Keratinocyte (primary cell): ENCODE measurements at places on chromosomes 3 and 15.
A peak's percentile ranks its signal among the peaks of the same experiment; 100 is the strongest.

GRCh38 chr15:55588070-55588814, at the start of gene PYGO1:
Gene PYGO1 (minus strand): TSS chr15:55588345. CDS start chr15:55587883, 462 bp downstream.
- H3K4me3 ChIP-seq, result peak within 1 kb of the TSS; percentile 67
- peaks cover 8% of the 10 kb centered on the region for H3K27me3 ChIP-seq
- no peak within 1 kb of the TSS for H3K27ac ChIP-seq
- no peaks in the 10 kb centered on the region for H3K36me3 ChIP-seq

- no peak for DNase-seq
- H3K4me1 ChIP-seq, result peaks cover 6% of the 10 kb centered on the region
- H3K36me3 ChIP-seq, result peaks cover 1% of the 10 kb centered on the region
- no peaks in the 10 kb centered on the region for H3K27me3 ChIP-seq
Measured at GRCh38 chr3:43525941-43526607, 95.7 kb downstream of the ANO10 start.

DNA sequence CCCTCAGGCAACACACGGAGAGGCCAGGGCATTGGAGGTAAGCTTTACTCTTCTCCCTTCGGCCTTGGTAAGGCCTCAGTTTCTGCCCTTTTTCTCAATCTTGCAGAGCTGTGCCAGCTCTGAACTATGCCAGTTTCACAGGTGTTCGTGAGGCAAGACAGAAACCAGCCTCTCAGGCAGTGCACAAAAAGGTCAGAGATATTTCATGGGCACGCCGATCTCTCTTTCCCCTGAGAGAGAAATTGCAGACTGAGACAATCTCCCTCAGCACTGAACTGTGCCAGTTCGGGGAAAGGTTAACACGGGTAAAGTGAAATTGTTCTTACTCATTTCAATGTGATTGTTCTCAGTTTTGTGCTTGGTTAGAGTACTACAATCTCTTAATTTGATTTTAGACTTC, 88.5 kb downstream of the GMNC start:
- no peak for DNase-seq
- no peaks in the 10 kb centered on the region for H3K36me3 ChIP-seq
- H3K4me1 ChIP-seq, result no peaks in the 10 kb centered on the region
- H3K4me3 ChIP-seq, result no peak overlapping the region
- H3K27ac ChIP-seq, result no peak overlapping the region
- no peaks in the 10 kb centered on the region for H3K27me3 ChIP-seq

GRCh38 chr15:89860431-89860830, 33.4 kb downstream of the AP3S2 start:
- H3K4me1 ChIP-seq, result no peaks in the 10 kb centered on the region
- no peak overlapping the region for H3K27ac ChIP-seq
- DNase-seq, result no peak
- no peaks in the 10 kb centered on the region for H3K27me3 ChIP-seq
- peaks cover 15% of the 10 kb centered on the region for H3K36me3 ChIP-seq

DNA sequence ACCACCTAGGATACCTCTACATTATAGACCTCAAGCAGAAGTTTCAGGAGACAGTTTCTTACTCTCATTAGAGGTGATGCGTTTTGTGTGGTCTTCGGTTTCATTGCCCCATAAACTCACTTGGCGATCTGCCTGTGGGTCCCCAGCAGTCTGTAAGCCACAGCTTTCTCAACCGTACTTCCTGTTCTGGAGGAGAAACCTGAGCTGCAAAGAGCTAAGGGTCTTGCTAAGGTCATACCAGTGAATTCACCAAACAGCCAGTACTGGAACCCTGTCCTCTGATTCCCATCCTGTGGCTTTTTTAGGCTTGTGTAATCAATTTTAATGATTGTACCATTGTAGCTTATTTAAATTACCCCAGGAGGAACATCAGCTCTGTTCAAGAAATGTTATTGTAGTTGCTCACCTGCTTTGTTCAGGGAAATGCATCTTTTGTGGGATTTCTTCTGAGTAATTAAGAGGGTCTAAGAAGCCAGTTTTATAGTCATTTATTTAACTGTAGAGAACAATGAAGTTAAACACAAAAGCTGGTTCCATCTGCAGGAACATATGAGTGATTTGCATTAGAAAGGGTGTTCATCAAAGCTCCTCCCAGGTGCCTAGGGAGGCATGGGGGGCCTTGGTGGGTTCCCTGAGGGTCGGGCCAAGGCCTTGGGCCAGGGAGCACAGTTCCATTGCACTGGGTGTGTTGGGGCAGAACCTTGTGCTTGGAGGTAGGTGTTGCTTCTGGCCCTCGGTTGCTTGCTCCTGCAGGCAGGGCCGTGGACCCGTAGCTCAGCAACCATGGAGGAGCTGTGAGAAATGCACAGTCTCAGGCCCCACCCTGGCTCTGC, 69.6 kb downstream of the APBA2 start:
- H3K27me3 ChIP-seq, result no peaks in the 10 kb centered on the region
- no peak for DNase-seq
- H3K4me3 ChIP-seq, result no peak overlapping the region
- no peaks in the 10 kb centered on the region for H3K4me1 ChIP-seq
- H3K27ac ChIP-seq, result no peak overlapping the region

GRCh38 chr3:33833408-33834095, 35.1 kb downstream of the PDCD6IP start:
- no peak overlapping the region for H3K27ac ChIP-seq
- H3K4me3 ChIP-seq, result no peak overlapping the region
- no peaks in the 10 kb centered on the region for H3K4me1 ChIP-seq
- peaks cover 14% of the 10 kb centered on the region for H3K36me3 ChIP-seq

GRCh38 chr3:22495791-22496190, 707.3 kb upstream of the UBE2E2 start:
- no peaks in the 10 kb centered on the region for H3K36me3 ChIP-seq
- H3K27me3 ChIP-seq, result no peaks in the 10 kb centered on the region
- no peaks in the 10 kb centered on the region for H3K4me1 ChIP-seq

- H3K27me3 ChIP-seq, result peaks cover 23% of the 10 kb centered on the region
- no peaks in the 10 kb centered on the region for H3K4me1 ChIP-seq
- no peak overlapping the region for H3K27ac ChIP-seq
- H3K4me3 ChIP-seq, result no peak overlapping the region
- DNase-seq, result no peak
- H3K36me3 ChIP-seq, result no peaks in the 10 kb centered on the region
Measured at GRCh38 chr3:123314359-123315270, 112.9 kb downstream of the SEC22A start.

DNA sequence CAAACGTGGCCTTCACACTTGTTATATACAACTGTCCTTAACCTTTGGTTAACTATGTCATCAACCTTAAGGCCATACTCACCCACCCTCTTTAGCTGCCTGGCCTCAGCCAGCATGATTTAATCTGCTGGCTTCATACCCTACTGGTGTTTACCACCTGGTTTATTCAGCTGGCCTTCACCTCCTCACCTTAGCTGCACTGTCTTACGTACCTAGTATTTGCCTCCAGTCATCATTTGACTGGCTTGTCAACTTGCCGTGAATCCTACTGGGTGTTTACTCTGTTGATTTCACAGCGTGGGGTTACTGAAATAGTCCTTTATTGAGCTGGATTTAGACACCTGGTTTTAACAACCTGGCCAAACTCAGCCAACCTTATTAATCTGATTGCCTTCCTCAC, 102.8 kb downstream of the IL12A start:
- H3K4me3 ChIP-seq, result no peak overlapping the region
- no peak for DNase-seq
- no peak overlapping the region for H3K27ac ChIP-seq
- H3K4me1 ChIP-seq, result no peaks in the 10 kb centered on the region
- H3K27me3 ChIP-seq, result no peaks in the 10 kb centered on the region

DNA sequence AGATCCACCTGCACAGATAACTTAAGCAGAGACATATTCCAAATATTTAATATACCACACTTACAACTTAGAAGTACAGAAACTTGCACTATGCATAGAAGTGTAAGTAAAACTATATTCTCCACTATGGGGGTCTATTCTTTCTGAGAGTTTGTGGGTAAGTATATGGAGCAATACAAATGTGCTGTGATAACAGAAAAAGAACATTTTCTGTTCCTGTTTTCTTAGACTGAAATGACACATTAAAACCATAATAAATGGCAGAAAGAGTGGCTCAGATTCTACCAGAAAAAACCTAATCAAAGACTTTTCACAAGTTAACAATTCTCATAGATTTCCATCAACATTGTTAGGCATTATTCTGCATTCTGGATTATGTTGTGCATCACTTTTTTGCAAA, 96.6 kb upstream of the WNT7A start:
- no peaks in the 10 kb centered on the region for H3K4me1 ChIP-seq
- no peak overlapping the region for H3K27ac ChIP-seq
- H3K4me3 ChIP-seq, result no peak overlapping the region
- no peak for DNase-seq
- no peaks in the 10 kb centered on the region for H3K36me3 ChIP-seq

- H3K36me3 ChIP-seq, result no peaks in the 10 kb centered on the region
- DNase-seq, result no peak
- H3K4me1 ChIP-seq, result peaks cover 18% of the 10 kb centered on the region
- no peaks in the 10 kb centered on the region for H3K27me3 ChIP-seq
- no peak overlapping the region for H3K27ac ChIP-seq
- H3K4me3 ChIP-seq, result no peak overlapping the region
Measured at GRCh38 chr3:193879099-193879863, 256.7 kb upstream of the HES1 start.

DNA sequence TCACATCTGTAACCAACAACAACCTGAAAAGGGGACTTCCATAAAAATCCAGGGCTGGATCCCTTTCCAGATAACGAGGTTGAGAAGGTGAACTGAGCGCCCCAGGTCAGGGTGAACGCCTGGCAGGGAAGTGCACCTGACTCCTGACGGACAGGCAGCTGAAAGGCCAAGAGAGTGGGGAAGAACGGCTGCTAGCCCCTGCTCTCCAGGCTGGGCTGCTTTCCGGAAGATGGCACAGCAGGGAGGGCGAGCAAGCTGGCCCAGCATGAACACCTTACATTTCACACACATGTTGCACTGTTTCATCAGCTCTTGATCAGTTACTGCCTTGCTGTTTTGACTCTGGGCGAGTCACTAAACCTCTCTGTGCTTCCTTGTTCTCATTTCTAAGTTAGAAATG, 127.2 kb upstream of the IQSEC1 start:
- no peak overlapping the region for H3K4me3 ChIP-seq
- DNase-seq, result no peak
- no peaks in the 10 kb centered on the region for H3K4me1 ChIP-seq
- H3K27me3 ChIP-seq, result peaks cover 35% of the 10 kb centered on the region
- no peak overlapping the region for H3K27ac ChIP-seq
- H3K36me3 ChIP-seq, result no peaks in the 10 kb centered on the region

DNA sequence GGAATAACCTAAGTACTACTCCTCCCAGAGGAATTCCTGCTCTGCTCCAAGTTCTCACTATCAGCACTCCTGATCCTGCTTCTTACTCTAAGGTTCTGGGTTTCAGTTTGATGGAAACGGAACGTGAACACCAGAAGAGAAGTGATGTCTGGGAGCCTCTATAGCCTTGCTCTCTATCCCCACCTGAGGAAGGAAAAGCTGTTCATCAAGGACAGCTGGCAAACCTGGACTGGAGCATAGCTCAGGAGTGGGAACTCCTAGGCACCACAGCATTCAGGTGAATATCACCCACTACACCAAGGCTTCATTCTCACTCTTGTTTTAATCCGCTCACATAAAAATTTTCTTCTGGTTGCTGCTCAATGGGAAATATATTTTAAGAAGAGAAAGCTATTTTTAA, 13.0 kb upstream of the CADPS start:
- H3K27me3 ChIP-seq, result peaks cover 3% of the 10 kb centered on the region
- no peak overlapping the region for H3K4me3 ChIP-seq
- DNase-seq, result no peak
- no peaks in the 10 kb centered on the region for H3K4me1 ChIP-seq
- H3K27ac ChIP-seq, result no peak overlapping the region

DNA sequence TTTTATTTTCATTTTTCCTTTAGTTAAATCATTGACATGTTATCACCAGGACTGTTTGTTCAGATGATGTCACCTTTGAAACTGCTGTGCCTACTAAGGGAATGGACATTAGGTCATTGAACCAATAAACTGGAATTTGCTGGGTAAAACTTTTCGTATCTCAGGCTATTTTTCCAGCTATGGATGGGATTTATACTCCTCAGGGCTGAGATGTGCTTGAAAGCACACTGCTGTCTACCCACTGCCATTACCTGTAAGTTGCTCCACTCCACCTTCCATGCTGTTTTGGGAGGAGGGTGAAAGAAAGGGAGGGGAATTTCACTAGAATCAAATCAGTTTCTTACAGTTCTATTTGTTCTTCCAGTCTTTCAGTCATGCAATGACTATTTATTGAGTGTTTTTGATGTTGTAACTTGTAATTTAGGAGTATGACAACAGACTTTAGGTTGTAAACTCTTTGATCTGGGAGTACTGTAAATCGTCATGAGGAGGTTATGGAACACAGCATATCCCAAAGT, 11.3 kb downstream of the EHD4 start:
- H3K4me1 ChIP-seq, result peaks cover 3% of the 10 kb centered on the region
- no peak overlapping the region for H3K4me3 ChIP-seq
- H3K27ac ChIP-seq, result no peak overlapping the region
- no peaks in the 10 kb centered on the region for H3K27me3 ChIP-seq

DNA sequence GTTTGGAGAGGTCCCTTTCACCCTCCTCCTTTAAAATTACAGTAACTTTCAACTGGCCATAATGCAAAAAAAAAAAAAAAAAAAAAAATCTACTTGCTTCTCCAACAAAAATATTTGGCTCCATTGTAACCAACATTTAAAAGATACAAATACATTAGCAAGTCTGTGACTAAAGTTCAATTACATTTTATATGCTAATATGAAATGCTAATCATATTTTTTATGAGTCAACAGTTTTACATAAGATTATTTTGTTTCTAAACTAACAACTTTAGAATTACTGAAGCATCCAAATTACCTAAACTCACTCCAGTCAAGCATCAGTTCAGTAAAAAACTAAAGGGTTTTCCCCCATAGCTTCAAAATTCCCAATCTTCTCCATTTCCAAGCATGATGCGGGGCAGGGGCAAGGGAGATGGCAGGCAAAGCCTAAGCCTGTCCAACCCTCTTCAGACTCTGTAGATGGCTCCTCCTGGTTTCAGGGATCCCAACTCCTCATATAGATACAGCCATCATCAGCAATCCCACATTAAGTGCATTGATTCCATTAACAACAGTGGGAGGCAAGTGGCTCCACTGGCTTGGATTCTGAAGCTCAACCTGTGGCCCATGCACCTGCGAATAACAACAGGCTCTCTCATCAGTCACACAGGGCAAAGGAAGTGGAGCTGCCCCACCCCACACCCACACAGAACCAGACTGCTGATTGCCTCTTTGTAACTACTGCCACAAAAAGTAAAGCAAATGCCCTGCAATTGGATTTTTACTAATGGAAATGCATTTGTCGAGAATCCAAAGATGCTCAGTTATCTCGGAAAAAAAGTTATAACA, 15.0 kb downstream of the SFMBT1 start:
- no peak overlapping the region for H3K27ac ChIP-seq
- H3K4me1 ChIP-seq, result peaks cover 4% of the 10 kb centered on the region
- no peaks in the 10 kb centered on the region for H3K27me3 ChIP-seq
- DNase-seq, result no peak
- no peaks in the 10 kb centered on the region for H3K36me3 ChIP-seq

GRCh38 chr3:124453189-124453588, 277.1 kb upstream of the UMPS start:
- no peak for DNase-seq
- H3K4me3 ChIP-seq, result no peak overlapping the region
- peaks cover 7% of the 10 kb centered on the region for H3K27me3 ChIP-seq
